ENCODE measurements at places on chromosomes 11 and 22.

DNA sequence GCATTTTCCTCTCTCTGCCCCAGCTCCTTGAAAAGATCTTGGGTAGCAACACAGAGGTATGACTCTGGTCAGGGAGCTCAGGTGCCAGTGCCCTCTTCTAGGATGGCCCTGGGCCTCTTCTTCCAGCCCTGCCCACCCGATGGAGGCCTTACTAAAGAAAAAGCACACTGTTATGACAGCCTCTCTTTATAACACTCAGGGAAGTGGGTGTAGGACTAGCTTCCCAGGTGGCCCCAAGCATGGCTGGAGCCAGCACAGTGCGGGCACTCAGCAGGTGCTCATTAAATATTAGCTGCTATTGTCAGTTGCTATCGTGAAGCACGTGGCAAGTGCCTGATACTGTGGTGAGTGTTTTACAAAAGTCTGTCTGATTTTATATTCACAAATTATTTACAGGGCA is 127.2 kb upstream of the B3GAT1 start:
- DNase-seq: no peak

GRCh38 chr11:14242187-14242586 is 116.8 kb downstream of the RRAS2 start:
- DNase-seq: no peak

DNA sequence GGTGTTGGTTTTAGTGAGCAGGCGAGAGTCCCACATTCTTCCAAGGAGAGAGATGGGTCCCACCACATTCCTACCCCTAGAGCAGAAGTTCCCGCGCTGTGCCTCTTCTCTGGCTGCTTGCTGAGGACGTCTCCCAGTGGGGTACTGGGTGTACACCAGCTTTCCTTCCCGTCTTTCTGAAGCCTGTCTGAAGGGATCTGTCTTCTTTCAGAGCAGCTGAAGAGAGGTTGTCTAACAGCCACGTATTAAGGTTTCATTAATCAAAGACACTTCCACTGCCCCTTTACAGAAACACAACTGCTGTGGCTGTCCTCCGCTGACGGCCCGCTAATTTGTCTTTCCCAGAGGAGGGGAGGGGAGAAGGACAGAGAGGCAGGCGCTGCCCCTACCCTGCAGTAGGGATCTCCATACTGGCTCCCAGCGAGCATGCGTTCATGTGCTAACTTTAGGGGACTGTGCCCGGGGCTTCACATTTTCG is 56.0 kb downstream of the ZBTB16 start:
- no peak for DNase-seq

DNA sequence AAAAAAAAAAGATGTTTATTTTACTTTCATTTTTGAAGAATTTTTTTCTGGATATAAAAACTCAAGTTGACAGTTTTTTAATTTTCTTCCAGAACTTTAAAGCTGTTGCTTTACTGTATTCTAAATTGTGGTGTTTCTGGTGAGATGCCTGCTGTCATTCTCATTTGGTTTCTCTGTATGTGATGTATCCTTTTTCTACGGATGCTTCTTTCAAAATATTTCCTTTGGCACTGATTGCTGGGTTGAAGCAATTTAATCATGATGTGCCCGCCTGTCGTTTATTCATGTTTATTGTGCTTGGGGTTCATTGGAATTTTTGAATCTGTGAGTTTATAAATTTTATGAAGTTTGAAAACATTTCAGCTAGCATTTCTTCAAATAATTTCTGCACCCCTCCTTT is 29.4 kb upstream of the CTSD start:
- no peak for DNase-seq

DNA sequence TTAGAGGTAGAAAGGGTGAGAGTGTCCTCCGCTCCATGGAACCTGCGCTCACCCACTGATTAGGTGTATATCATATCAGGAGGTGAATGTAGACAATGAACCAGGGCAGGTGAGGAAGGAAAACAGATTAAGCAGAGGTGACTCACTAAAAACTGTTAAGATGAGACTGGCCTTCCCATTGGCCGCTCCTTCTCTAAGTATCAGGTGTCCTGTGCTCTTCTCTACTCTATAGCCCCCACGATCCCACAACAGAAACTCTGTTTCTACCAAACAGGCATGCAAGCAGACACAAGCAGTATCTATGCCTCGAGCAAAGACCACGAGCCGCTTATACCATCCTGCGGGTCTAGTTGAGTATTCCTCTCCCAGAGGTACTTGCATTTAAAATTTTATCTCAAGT is 103.1 kb downstream of the SNX19 start:
- DNase-seq: no peak

DNA sequence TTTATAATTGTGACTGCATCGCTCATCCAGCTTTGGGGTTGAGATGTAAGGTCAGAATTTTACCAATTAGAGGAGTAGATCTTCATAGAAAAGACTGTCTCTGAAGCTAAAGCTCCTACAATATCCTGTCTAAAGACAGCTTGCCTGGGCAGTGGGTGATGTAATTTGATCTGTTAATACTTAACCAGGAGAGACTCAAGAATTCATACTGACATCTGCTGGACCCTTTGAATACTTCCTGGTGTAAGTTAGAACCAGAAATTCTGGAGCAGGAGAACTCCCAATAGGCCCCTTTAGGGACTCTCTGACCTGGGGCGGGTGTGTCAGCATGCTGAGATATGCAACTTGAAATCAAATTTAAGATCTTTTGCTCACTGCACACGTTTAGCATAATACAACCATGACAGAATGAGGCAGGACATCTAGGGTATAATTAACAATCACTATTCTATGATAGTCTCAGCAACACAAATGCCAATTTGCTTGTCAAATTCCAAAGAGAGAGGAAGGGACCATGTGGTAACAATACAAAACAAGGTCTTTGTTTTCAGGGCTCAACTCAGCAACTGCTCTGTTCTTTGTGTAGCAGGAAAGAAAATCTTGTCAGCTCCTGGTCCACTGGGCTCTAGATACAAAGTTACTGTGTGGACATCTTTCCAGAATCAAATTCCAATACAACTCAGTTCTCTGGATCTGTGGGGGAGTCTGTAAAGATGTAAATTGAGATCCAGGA is 143.9 kb downstream of the INSC start:
- peak; percentile 45 for DNase-seq

GRCh38 chr11:12100841-12101242 is 9.5 kb upstream of the MICAL2 start:
- no peak for DNase-seq

GRCh38 chr11:85974122-85974521 is 94.8 kb downstream of the PICALM start:
- no peak for DNase-seq

GRCh38 chr22:46844606-46845210 is 82.3 kb downstream of the TBC1D22A start:
- no peak for DNase-seq

DNA sequence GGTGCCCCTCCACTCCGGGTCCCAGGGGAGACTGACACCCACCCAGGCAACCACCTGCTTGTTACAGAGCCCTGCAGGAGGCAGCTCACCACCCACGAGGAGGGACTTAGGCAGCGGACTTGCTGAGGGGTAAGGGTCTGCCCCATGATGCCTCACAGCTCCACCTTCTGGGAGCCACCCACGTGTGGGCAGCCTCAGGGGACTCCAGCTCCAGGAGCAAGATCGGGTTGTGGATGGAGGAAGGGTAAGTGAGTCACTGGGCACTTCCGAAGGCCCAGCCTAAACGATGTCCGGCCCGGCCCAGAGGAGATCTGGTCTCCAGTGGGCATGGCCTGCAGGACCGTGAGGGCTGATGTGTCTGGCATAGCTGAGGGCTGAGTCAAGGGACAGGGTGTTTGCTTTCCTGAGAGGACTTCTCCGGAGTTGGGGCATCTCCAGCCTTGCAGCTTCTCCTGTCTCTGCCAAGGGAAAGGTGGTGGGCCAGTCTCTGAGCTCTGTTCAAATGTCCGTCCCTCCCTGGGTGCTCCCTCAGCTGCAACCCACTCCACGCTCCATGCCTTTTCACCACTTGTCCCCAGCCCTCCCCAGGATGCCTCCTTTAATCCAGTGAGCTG is 32.3 kb upstream of the P2RY2 start:
- no peak for DNase-seq

DNA sequence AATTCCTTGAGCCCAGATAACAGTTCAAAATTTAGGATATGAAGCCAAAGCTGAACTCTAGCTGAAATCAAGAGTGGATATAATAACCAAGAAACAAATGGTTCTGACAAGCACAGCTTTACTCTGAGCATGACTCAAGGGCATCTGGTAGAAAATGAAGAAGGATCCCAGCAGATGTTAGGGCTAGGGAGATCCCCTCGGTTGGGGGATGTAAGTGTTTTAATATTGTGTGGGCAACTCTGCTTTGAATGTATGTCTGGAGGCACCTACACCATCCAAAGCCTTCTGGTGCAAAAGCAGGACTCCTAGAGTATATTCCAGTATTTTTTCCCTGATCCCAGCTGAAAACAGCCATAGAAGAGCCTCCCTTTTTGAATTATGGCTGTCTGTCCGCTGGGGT is 61.7 kb downstream of the FLI1 start:
- DNase-seq: no peak

DNA sequence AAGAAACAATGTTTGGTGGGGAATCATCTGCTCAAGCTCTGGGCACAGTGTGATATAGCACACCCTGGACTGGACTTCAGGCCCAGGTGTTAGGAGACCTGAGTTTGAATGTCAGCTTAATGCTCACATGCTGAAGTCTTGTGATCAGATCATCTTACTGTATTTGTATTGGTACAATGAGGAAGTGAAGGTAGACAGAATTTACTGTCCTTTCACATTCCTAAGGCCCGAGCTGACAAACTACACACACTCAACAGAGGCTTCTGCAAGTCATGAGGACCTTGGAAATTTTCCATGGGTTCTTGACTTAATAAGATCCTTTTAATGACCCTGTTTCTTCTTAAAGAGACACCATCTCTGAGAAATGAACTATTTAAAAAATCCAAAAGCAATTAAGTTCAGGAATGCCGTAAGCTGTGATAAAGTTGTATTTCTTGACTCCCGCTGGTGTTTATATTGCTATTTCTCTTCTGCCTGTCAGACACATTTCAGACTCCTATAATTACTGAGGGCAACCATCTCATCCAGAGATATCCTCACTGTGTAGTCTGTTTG is 802.0 kb downstream of the DLG2 start:
- no peak for DNase-seq

GRCh38 chr22:46763051-46763705 is 728 bp downstream of the TBC1D22A start:
- no peak for DNase-seq

DNA sequence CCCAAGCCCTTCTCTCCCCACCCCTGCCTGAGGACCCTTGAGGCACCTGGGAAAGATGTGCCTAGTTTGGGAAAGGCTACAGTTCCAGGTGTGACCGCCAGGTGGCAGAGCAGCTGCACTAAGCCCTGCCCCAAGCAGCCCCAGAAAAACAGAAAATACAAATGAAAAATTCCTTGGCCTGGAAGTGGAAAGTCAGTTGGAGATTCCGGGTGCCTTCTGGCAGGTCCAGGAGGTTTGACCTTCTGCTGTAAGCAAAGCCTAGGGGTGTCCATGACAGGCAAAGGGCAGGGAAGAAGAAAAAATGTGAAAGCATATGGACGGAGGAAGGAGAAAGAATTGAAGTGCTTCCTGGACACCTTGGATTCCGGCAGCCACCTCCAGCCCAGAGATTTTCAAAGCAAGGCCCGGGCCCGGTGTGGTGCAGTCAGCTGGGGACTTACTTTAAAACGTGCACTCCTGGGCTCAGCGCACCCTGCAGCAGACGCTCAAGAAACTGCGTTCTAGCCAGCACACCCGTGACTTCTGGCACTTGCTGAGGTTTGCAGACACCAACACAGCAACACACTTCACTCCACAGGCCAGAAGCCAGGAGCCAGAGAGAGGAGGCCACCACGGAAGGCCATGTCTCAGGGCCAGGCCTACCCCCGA is 37.3 kb upstream of the SLC22A12 start:
- peak; percentile 23 for DNase-seq

DNA sequence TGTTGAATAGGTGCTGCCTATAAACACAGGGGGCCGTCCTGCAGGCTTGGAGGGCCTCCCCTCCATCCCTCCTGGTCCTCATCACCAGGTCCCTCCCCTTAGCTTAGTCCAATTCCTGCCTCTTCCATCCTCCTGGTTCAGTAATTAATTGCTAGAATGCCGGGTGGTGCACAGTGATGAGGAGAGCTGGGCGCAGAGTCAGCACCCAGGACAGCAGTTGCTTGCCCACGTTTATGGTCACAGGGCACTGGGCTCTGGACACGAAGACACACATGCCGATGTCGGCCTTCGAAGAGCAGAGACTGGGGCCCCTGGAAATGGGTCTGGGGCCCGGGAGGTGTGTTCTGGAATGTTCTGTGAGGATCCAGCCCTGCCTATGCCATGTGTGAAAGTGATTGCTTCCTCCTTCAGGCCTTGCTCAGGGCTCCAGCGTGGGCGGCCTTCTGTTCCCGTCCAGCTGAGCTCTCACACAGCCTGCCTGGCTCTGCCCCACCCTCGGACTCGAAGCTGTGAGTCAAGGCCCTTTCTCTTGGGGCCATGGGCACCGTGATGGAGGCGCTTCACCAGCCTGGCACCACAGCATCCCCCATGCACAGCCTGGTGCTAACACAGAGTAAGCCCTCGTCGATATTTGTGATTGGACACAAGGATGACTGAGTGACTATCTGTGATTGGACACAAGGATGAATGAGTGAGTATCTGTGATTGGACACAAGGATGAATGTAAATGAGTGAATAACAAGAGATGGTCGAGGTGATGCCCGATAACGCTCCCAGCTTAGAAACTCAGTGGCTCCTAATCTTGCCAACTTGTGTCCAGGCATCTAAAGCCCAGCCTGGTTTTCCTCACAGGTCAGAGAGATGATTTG is 884.7 kb downstream of the BRD1 start:
- DNase-seq: no peak

- no peak for DNase-seq
Measured at GRCh38 chr22:19986011-19986409, 30.6 kb downstream of the ARVCF start.

DNA sequence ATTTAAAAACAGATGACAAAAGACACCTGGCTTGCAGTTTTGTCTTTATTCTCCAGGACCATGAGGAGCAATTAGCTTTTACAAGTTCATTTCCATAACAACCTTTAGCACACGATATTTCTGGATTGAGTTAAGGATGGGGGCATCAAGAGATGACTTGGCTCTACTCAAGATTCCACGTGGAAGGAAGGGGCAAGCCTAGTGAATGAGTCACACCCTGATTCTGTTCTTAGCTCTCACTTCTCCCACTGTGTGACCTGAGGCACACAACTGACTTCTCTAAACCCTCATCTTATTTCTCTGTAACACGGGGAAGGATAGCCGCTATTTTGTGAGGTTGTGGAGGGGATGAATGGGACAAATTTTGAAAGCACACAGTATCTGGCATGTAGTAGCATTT is 185.5 kb downstream of the KIRREL3 start:
- no peak for DNase-seq

GRCh38 chr11:103902994-103903393 is 133.4 kb upstream of the DDI1 start:
- DNase-seq: no peak

All from NCI-H748 treated with DMSO at 0.1 percent for 48 hours (cell line).